ENCODE measurements at places on chromosomes 13 and 19.
A peak's percentile ranks its signal among the peaks of the same experiment; 100 is the strongest.

- no peak for DNase-seq
Observed at GRCh38 chr19:28307487-28307886, 905.5 kb downstream of the UQCRFS1 start.

DNA sequence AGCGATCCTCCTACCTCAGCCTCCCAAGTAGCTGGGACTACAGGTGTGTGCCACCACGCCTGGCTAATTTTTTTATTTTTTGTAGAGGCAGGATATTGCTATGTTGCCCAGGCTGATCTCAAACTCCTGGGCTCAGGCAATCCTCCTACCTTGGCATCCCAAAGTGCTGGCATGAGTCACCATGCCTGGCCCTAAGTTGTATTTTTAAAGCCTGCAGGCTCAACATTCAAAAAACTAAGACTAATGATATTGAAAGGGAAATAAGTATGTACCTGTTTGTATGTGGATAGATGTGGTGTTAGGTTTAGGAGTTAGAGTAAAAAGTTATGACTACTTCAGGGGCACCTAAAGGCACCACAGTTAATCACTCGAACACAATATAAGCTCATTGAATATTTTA is 5.4 kb upstream of the IPO5 start:
- DNase-seq: no peak

- DNase-seq: no peak
Observed at GRCh38 chr19:49807058-49807903, 5.8 kb downstream of the FUZ start.

GRCh38 chr13:91588541-91588940 is 190.1 kb downstream of the GPC5 start:
- no peak for DNase-seq

- DNase-seq: no peak
Observed at GRCh38 chr13:38647312-38647711, 39.6 kb upstream of the FREM2 start.

GRCh38 chr19:42032431-42032830 is 37.6 kb downstream of the GRIK5 start:
- no peak for DNase-seq

GRCh38 chr13:51727634-51728274 is 76.2 kb downstream of the DHRS12 start:
- no peak for DNase-seq

DNA sequence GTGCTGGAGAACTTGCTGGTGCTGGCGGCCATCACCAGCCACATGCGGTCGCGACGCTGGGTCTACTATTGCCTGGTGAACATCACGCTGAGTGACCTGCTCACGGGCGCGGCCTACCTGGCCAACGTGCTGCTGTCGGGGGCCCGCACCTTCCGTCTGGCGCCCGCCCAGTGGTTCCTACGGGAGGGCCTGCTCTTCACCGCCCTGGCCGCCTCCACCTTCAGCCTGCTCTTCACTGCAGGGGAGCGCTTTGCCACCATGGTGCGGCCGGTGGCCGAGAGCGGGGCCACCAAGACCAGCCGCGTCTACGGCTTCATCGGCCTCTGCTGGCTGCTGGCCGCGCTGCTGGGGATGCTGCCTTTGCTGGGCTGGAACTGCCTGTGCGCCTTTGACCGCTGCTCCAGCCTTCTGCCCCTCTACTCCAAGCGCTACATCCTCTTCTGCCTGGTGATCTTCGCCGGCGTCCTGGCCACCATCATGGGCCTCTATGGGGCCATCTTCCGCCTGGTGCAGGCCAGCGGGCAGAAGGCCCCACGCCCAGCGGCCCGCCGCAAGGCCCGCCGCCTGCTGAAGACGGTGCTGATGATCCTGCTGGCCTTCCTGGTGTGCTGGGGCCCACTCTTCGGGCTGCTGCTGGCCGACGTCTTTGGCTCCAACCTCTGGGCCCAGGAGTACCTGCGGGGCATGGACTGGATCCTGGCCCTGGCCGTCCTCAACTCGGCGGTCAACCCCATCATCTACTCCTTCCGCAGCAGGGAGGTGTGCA is 587 bp downstream of the S1PR4 start:
- no peak for DNase-seq

- DNase-seq: peak; percentile 85
Observed at GRCh38 chr19:18046059-18046718, 38.2 kb downstream of the ARRDC2 start.

- no peak for DNase-seq
Observed at GRCh38 chr19:37467608-37468090, 405 bp upstream of the ZNF569 start.

GRCh38 chr19:57887195-57887941 is 1.5 kb downstream of the ZNF814 start:
- DNase-seq: no peak

- no peak for DNase-seq
Observed at GRCh38 chr19:7177926-7178325, 108.4 kb downstream of the ZNF557 start.

GRCh38 chr13:48255954-48256353 is 22.9 kb downstream of the ITM2B start:
- no peak for DNase-seq

GRCh38 chr19:58229255-58229639 is 533 bp downstream of the ZNF544 start:
- DNase-seq: peak; percentile 54

- no peak for DNase-seq
Observed at GRCh38 chr13:83929157-83929556, 46.9 kb upstream of the SLITRK1 start.

DNA sequence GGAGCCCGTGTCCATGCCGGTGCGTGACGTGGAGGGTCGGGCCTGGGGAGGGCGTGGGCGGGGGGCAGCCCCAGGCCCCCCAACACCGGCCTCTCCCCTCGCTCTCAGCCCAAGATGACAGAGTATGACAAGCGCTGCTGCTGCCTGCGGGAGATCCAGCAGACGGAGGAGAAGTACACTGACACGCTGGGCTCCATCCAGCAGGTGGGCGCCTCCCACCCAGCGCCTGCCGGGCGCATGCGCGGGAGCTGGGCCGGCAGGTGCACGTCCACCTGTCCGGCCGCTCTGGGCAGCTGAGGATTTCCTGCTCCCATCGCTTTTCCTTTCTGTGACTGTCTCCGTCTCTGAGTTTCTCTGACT is 49.8 kb downstream of the VAV1 start:
- no peak for DNase-seq

DNA sequence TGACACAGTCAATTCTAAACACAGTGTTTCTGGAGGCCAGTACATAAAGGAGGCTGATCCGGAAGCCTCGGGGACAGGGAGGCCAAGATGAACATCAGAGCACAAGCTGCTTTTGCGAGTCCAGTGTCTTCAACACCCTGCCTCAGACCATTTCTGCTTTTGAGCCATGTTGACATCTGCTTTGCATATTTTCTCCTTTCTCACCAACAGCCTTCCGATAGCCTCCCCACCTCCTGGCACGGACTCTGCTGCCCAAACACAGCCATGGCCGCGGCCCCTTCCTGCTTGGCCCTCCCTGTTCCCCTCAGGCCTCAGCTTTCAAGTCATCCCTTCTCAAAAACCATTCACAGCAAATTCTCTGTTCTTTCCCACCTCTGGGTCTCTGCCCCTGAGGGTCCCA is 3.6 kb downstream of the LRRC25 start:
- DNase-seq: no peak

DNA sequence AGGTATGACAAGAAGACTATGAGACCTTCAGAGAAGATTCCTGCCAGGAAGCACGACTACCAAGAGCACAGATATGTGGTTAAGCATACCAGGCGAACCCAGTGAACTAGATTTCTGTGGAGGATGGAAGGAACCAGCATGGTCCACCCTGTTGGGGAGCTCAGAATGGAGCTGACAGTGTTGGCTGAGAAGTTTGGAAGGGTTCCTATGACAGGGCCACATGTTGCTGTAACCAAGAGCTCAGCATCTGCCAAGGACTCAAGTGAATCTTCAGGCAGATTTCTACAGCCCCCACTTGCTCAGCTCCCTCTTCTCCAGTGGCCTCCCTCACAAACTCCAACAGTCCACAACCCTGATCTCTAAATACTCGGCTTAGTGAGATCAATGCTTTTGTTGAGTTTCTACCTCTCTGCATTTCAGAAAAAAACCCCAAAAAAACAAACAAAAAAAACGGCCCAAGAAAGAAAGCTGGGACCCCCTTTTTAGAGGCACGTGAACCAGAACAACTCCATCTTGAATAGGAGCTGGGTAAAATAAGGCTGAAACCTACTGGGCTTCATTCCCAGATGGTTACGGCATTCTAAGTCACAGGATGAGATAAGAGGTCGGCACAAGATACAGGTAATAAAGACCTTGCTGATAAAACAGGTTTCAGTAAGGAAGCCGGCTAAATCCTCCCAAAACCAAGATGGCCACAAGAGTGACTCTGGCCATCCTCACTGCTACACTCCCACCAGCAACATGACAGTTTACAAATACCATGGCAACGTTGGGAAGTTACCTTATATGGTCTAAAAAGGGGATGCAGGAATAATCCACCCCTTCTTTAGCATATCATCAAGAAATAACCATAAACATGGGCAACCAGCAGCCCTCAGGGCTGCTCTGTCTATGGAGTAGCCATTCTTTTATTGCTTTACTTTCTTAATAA is 691.1 kb downstream of the UQCRFS1 start:
- DNase-seq: no peak

DNA sequence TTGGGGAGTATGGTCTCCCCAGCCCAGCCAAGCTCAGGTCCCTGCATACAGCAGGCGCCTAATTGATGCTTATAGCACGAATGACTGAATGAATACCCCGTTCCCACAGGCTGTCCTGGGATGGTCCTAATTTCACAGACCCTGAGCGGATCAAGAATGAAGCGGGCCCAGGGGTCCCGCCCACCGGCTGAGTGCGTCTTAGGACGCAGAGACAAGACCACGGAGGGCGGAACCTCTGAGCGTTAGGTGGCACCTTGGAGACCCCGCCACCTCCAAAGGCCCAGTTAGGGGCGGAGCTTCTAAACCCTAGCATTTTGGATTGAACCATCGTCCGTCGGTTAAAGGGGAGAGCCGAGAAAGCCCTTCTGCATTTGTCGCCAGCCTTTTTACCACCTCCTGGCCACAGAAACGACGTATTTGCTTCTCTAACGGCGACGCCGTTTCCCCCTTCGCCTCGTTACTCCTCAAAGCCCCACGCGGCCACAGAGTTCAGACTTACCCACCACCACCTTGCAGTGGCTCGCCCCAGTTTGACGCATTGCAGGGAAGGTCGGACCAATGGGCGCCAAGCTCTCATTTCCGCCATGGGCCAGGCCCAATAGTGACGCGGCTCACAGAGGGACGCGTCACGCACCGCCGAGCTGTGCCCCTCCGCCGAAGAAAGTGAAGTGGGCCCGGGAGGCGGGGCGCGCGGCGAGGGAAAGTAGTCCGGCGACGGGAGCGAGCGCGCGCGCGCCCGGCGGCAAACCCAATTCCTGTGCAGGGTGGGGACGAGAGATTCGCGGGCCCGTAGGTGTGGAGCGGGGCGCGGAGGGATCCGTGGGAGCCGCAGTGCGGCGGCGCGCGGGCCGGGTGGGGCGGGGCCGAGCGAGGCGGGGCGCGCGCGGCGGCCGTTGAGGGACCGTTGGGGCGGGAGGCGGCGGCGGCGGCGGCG is 479 bp upstream of the CALM3 start:
- peak; percentile 96 for DNase-seq

DNA sequence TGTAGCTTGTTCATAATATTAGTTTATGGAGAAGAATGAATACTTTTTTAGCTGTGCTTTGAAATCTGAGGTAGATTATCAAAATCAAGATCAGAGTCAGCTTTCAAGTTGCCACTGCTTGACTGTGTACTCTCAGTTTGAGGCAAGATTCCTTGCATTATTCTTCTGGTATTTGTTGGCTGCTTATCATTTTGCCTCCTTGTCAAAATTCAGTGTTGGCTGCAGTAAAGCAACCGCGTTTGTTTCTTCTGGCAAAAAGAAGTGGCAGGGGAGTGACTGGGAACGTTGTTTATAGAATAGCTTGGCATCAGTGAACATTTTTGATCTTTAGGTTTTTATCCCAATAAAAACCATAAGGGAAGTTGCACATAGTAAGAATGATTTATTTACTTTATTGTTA is 419.3 kb upstream of the GPC6 start:
- no peak for DNase-seq

DNA sequence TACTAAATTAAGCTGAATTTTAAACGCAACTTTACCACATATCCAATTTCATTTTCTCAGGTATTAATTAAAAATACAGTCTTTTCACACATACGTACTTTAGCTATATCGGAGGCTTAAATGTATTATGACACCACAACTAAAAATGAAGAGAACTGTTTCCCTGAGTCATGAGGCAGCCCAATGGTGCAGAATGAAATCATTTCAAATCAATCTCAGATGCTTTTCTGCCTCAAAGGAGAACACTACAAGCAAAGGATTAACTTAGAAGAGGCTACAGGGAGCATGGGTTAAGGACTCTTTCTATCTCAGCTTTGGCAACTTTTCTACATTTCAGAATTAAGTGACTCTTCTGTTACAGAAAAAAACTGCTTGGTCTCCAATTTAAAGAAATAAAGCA is 516.3 kb upstream of the HTR2A start:
- DNase-seq: no peak

DNA sequence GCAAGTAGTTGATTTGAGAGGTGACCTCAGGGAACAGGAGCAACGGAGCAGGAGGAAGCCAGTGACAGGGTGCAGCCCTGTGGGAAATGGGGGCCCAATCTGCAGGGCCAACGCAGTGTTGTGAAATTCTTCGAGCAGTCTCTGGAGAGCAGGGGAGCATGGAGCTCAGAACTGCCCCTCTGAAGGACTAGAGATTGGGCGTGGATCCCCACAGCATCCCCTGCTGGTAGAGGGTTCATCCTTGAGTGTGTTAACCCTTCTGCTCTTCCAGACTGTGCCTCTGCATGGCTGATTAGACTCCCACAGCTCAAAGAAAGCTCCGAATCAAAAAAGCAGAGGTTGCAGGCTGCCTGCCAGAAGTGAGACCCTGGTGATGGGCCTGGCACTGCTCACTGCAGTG is 77.9 kb upstream of the UQCRFS1 start:
- no peak for DNase-seq

GRCh38 chr13:99861771-99862170 is 109.8 kb downstream of the ZIC5 start:
- no peak for DNase-seq

- no peak for DNase-seq
Observed at GRCh38 chr13:50701469-50701868, 142.0 kb downstream of the DLEU7 start.

DNA sequence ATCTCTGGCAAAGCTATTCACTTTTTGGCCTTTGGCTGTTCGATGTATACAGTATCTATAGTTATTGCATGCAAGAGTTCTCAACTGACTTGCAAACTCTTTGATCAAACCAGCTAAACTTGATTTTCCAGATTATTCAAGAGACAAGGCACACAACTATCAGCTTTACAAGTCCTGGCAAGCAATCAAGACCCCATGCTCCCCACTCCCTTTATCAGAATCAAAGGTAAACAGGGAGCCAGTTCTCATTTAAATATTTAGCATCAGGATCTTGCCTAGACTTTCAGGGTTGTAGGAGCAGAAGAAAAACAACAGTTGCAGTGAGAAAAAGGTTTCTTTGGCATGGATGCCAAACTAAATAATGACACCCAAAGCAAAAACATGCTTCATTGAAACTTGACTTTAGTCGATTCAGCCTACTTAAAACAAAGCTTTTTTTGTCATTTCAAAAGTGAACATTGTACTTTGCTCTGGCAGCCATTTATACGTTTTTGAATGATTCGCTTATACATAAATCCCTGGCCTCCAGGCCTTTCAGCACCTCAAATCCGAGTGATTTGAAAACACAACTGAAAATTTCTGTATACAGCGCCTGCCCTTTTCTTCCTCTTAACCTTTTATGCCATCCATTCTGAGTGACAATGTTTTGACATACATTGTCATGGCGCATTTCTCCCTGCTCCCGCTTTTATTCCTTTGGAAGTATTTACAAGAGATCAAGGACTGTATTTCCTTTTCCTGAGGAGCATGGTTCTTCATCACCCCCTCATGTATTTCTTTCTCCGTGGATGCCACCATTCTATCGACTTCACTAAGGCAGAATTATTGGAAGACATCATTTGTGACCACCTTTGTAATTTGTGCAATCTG is 340.8 kb downstream of the KLF5 start:
- DNase-seq: no peak
